ENCODE measurements at places on chromosomes 1 and 21.

- DNase-seq = no peak
Observed at GRCh38 chr1:180135535-180135934, 19.1 kb upstream of the QSOX1 start.

DNA sequence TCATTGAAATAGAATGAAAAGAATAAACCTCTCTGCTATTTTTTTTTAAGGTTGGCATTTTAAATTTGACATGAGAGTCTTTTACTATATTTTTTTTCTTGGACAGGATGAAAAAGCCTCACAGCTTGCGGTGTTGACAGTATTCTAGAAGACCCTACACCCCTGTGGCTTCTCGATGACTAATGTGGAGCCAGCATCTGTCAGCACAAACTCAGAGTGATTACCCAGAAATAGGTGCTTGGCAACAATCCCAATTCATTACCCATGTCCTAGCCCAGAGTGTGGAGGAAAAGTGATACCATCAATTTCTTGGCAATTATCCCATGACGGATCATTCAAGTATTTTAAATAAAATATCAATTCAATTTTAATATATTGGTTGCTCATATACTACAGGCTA, 186.8 kb upstream of the MAP1LC3C start:
- no peak for DNase-seq

GRCh38 chr1:43238085-43238484, 31.7 kb upstream of the TMEM125 start:
- no peak for DNase-seq

GRCh38 chr1:102085896-102086295, 89.2 kb upstream of the OLFM3 start:
- no peak for DNase-seq

GRCh38 chr1:10074059-10074851, 41.5 kb downstream of the UBE4B start:
- peak; percentile 42 for DNase-seq

DNA sequence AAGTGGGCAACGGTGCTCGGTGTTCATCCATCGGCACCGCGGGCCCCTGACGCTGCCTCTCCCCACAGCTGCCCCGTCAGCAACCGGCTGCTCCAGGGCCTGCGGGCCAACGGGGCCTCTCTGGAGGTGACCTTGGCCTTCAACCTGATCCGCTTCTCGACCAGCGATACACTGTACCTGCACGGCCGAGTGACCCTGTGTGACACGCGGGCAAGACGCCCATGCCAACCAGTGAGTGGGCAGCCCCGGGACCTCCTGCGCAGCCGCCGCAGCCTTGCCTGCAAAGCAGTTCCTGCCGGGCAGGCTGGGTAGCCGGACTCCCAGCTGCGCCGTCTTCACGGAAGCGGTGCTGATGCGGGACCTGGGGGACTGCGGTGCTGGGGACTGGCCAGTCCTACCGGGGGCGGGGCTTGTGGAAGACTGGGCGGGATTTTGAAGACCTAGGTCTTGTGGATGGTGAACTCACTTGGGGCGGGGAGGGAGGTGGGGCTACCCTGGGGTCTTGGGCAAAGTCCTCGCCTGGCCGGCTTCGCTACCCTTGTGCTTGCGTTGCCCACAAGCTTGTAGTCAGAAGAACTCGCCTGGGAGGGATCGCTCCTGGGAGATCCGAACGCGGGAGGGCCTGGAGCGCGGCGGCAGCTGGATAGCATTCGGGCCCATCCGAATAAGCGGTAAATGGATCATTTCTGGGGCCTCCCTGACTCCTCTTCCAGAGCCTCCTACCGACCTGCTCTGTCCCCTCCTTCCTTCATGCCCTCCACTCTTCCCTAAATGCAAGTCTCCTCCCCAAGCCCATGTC, 8.8 kb upstream of the CEP85 start:
- DNase-seq = peak; percentile 28

- no peak for DNase-seq
Observed at GRCh38 chr1:171769171-171769570, 12.3 kb upstream of the METTL13 start.

GRCh38 chr1:160768295-160768657, 27.7 kb upstream of the LY9 start:
- DNase-seq = peak; percentile 89

GRCh38 chr1:15322648-15323350, 75.8 kb downstream of the FHAD1 start:
- no peak for DNase-seq

DNA sequence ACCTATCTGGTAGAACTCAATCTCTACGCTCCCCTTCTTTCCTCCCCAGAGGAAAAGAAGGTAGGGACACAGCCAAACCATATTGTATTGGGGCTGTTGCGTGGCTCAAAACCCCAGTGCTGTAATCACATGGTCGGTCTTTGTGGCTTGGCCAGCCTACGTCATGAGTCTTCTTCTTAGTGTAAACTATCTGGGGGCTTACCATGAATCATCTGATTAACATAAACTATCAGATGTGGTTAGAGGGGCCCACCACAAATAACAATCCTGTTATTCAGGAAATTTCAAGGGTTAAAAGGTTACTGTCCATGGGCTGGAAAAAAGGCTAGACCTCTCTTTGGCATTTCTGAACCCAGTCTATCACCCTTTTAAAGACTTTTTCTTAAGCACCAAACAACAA, 49.5 kb upstream of the GPR52 start:
- no peak for DNase-seq

DNA sequence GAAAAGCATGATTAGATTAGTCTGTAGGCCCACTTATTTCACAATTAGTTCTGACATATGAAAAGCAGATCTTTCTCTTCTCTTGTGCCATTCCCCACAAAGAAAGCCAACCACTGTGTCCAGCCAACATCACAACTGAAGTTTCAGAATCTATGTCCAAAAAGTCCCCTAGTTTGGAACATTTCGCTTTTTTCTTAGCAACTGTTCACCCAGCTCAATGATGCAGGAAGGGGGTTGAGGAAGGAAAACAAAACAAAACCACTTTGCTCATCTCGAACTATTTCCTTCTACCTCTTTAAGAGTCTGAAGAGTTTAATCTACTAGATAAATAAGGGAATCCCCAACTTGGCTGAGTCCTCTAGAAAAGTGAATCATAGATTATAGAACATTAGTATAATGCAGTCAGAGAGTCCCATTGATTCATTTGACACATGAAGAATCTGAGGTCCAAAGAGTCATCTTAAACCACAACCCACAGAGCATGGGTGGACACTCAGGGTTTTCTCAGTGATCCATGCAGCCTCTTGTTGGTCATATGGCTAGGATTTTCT, 159.3 kb upstream of the SGIP1 start:
- peak; percentile 68 for DNase-seq

DNA sequence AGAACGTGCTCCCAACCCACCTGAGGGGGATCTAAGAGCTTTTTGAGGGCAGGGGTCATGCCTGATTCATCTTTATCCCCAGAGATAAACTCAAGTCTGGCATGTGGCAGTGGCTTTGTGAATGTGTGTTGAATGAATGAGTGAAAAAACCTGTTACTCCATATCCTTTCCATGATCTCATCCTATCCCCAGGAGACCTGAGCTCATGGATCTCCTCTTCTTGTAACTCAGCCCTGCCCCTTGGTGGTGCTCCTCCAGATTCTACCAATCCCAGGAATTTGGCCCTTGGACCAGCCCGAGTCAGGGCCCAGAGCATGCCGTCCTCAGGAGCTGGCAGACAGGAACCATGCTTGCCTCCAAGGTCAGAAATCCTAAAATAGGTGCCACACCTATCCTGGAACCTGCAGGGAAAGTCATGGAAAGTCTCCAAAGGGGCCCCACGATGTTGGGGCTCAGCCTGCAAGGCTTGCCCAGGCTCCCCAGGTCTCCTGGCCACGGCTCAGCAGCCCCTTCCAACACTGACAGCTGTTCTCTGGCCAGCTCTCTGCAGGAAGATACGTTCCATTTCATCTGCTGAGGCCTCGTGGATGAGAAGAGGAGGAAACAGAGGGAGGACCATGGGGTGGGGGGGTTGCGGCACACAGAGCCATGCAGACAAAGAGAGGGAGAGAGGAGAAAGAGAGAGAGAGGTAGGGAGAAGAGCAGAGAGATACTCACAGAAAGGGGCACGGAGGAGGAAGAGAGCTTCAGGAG, 214.6 kb downstream of the TRABD2B start:
- no peak for DNase-seq

- no peak for DNase-seq
Observed at GRCh38 chr21:43639470-43640353, 19.6 kb downstream of the HSF2BP start.

GRCh38 chr1:243944429-243945160, 94.6 kb upstream of the AKT3 start:
- no peak for DNase-seq

GRCh38 chr1:92623187-92623778, 136.6 kb upstream of the GFI1 start:
- DNase-seq = peak; percentile 34

- no peak for DNase-seq
Observed at GRCh38 chr1:208115924-208116640, 128.1 kb downstream of the PLXNA2 start.

GRCh38 chr1:228753287-228753686, 18.0 kb downstream of the RHOU start:
- DNase-seq = no peak

- DNase-seq = no peak
Observed at GRCh38 chr1:8516278-8516777, 198.4 kb downstream of the SLC45A1 start.

GRCh38 chr1:225651872-225652728, 823 bp downstream of the ENAH start:
- no peak for DNase-seq

- DNase-seq = no peak
Observed at GRCh38 chr1:168691541-168691940, 37.5 kb downstream of the DPT start.

DNA sequence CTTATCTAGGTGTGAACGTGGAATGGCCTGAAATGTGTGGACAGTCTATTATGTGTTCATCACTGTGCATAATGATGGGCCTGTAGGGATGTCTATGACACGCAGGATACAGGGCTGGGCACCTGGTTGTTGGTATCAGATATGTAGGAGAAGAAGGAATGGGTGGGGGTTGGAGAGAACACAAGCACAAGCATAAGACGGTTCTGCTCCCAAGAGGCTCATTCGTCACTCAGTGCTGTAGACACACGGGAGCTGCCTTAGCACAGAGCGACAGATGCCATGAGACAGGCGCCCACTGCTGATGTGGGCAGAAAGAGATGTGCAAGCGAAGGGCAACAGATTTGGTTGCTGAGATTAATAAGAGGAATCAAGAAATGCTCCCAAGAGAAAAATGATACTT, 256.2 kb downstream of the DISC1 start:
- DNase-seq = no peak

All from CD4-positive, alpha-beta T cell treated with Interleukin-15 for 4 hours (primary cell).